ENCODE measurements at places on chromosomes 4 and X. TPM values are rescaled to one million over a fixed set of nuclear protein-coding genes. Genes with fewer than 3 reads are reported as not detected.

Gene UGT2B17
- total RNA-seq = 0.20 TPM

Gene SNCA
- total RNA-seq = 6.5 TPM

Gene SPATA4
- not detected for total RNA-seq

Gene GAGE12F
- not detected for total RNA-seq

Gene GPRASP3
- 1.8 TPM for total RNA-seq

Gene CT47B1
- not detected for total RNA-seq

Gene SLC10A6
- total RNA-seq = 21.2 TPM

Gene SLC4A4
- 0.96 TPM for total RNA-seq

Gene HTRA3
- total RNA-seq = 1.0 TPM

Gene ATP2B3
- not detected for total RNA-seq

Gene ZNF827
- total RNA-seq = 4.9 TPM

Gene NRK
- not detected for total RNA-seq

Gene CD38
- 2.6 TPM for total RNA-seq

Gene ARX
- total RNA-seq = not detected
